Uterus (tissue), 4 donors: ENCODE measurements at places on chromosomes 3 and 15.

DNA sequence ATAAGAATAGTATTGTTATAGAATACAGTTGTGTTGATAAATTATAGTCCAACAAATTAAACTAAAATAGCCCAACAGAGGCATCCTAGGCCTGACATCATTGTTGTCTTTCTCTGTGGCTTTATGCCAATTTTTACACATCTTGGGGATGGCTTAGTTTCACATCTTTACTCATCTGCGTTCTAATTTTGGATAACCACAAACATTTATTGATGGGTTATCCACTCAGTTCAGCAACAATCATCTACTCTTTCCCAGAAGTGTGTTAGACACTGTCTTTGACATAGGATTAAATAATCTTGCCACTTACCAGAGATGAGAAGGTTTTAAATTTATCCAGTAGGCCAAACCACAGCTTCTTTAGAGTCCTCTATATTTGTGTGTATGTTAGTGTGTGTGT lies 120.8 kb upstream of the PHLDB2 start:
- no peak overlapping the region for H3K4me3 ChIP-seq
- H3K27ac ChIP-seq = peak overlapping the region; percentile 95
- H3K4me1 ChIP-seq = no peaks in the 10 kb centered on the region
- no peak for DNase-seq

DNA sequence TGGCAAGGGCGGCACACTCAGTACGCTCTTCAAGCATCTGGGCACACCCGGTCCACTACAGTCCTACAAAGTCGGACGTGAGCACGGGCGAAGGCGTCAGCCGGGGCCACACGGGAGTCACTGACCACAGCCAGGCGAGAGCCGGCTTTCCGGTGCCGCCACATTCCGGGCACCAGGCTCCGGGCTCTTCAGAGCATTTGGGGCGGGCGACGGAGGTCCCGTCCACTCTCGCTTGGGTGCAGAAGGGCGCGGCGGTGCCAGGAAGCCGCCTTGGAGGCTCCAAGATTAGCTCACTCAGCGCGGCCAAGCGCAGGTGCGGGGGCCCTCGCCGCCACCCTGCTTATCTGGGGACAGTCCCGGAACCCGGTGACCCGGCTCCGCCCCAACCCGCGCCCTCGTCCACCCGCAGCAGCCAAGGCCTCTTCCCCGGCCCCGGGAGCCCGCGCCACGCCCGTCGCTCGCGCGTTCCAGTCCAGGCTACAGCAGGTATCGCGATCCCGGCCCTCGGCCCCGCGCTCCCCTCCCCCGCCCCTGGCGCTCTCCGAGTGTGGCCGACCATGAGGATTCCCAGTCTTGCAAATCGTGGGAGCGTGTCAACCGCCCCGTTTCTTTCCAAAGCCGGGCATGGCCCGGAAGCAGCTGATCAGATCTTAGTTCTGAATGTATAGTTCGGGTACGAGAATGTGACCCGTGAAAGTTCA lies at the start of gene ADPRH:
ADPRH (plus strand) TSS at position 127 of the 701 bp plus-strand sequence. CDS start 2,678 bp downstream, outside the sequence.
- H3K27me3 ChIP-seq = no peaks in the 10 kb centered on the region
- peak within 1 kb of the TSS; percentile 90 for H3K27ac ChIP-seq
- peak; percentile 73 for DNase-seq
- no peaks in the 10 kb centered on the region for H3K4me1 ChIP-seq

- H3K27me3 ChIP-seq = no peaks in the 10 kb centered on the region
- H3K27ac ChIP-seq = no peak overlapping the region
- DNase-seq = no peak
- no peak overlapping the region for H3K4me3 ChIP-seq
- H3K36me3 ChIP-seq = no peaks in the 10 kb centered on the region
- no peaks in the 10 kb centered on the region for H3K4me1 ChIP-seq
Observed at GRCh38 chr3:47515100-47515499, 1.6 kb upstream of the ELP6 start.

DNA sequence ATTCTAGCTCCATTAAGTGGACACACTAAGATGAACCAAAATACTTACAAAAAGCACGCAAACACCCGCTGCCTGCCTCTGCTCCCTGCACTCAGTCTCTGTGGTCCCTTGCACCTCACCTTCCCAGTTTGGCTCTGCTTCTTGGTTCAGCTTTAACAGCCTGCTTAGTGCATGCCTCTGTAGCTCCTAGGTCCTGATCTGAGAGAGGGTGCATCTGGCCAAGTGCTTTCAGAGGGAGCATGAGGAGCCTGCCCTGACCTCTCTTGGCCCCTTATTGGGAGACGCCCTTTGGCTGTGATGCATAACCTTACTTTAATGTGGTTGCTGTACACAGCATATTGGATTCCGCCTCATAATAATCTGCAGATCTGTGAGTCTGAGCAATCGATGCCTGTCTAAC lies 21.2 kb upstream of the ATP10A start:
- H3K4me3 ChIP-seq = no peak overlapping the region
- H3K27ac ChIP-seq = no peak overlapping the region
- H3K36me3 ChIP-seq = no peaks in the 10 kb centered on the region
- no peak for DNase-seq

- H3K4me1 ChIP-seq = no peaks in the 10 kb centered on the region
- no peaks in the 10 kb centered on the region for H3K27me3 ChIP-seq
- no peak overlapping the region for H3K27ac ChIP-seq
- no peaks in the 10 kb centered on the region for H3K36me3 ChIP-seq
- H3K4me3 ChIP-seq = no peak overlapping the region
- DNase-seq = no peak
Observed at GRCh38 chr3:65070968-65071367, 383.2 kb upstream of the ADAMTS9 start.

DNA sequence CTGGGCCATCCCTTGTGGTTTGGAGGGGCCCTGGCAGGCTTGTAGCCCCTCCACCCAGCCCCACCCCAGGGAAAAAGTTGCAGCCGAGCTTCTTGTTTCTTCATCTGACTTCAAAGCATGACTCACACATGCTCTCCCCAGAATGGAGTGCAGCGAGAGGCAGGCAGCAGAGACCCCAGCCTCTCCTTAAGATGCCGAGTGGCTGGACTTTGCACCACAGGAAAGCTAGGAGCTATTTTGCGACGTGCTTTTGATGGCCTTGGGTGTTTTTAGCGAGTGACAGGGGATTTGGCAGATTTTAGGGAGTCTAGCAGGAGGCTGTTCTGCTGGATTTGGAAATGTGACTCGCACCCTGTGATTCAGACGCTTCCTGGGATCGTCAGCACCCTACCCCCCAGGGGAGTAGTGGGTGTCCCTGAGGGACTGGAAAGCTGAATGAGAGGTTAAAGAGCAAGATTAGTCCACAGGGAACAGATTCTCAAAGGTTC lies 14.2 kb downstream of the BAHD1 start:
- H3K36me3 ChIP-seq = no peaks in the 10 kb centered on the region
- DNase-seq = no peak
- no peaks in the 10 kb centered on the region for H3K27me3 ChIP-seq
- H3K27ac ChIP-seq = no peak overlapping the region
- H3K4me1 ChIP-seq = no peaks in the 10 kb centered on the region

- H3K4me3 ChIP-seq = no peak overlapping the region
- no peaks in the 10 kb centered on the region for H3K4me1 ChIP-seq
- no peaks in the 10 kb centered on the region for H3K27me3 ChIP-seq
- no peak for DNase-seq
- no peak overlapping the region for H3K27ac ChIP-seq
- no peaks in the 10 kb centered on the region for H3K36me3 ChIP-seq
Observed at GRCh38 chr3:4241595-4242170, 61.5 kb upstream of the SETMAR start.
